ENCODE measurements at places on chromosomes 16 and 17.

DNA sequence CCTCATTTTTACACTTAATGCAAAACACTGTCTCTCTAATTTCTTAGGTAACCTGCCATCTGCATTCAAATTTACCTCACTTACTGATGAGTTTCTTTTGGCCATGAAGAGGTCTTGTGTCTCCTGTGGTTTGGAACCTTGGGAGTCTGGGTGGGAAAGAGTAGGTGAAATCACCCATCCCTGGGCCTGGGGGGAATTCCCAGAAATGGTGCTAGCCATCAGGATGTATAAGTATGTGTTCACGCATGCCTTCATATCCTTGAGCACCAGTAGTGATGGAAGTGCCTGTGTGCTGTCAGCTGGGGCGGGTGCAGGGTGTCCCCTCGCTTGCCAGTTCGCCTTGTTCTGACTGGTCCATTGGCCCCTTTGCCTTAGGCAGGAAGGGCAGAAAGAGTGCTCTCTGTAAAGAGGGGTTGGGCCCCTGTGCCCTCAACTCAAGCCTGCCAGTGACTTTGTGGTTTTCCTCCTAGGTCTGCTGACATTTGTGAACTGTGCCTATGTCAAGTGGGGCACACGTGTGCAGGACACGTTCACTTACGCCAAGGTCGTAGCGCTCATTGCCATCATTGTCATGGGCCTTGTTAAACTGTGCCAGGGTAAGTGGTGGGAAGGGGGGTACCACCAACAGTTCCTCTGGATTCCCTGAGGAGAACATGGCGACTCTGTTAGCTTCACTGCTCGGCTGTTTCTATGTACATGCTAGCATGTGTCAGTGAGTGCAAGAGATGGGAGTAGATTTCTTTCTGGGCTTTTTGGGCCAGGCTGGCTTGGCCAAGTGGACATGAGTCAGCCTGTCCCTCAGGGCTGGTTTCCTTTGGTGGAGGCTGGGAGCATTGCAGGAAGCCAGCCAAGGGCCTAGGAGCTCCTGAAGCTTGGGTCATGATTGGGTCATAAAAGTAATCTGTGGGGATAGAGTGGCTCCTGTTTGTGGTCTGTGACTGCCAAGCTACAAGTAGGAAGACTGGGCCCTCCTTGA is 23.2 kb downstream of the SLC7A6OS start:
- no peak for DNase-seq

GRCh38 chr16:68361485-68361884 is 50.7 kb downstream of the PRMT7 start:
- DNase-seq = no peak

- DNase-seq = no peak
Observed at GRCh38 chr17:82930043-82930923, 90.5 kb upstream of the ZNF750 start.

DNA sequence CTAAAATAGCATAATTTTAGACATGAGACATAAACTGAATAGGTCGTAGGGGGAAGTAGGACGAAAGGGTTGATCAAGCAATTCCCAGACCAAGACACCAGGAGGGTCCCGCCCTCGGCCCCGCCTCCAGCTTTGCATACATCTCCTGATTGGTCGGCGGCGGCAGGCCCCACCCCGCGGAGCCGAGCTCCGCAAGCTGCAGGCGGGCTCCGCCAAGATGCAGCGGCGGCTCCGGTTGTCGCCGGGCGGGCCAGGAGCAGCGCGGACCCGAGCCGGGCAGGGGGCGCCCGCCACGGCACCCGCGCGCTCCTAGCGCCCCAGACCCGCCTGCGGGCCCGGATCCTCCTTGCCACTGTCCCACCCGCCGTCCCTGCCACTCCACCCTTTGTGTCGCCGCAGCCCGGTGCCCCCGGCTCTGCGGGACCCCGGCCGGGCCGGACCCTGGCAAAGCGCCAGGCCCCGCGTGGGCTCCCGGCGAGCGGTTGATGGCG is at the start of gene CDR2L:
CDR2L (plus strand) TSS at position 215 of the 491 bp plus-strand sequence. CDS start 412 bp downstream, outside the sequence.
- peak; percentile 92 for DNase-seq

GRCh38 chr17:82414548-82415281 is 3.4 kb upstream of the HEXD start:
- peak; percentile 79 for DNase-seq

DNA sequence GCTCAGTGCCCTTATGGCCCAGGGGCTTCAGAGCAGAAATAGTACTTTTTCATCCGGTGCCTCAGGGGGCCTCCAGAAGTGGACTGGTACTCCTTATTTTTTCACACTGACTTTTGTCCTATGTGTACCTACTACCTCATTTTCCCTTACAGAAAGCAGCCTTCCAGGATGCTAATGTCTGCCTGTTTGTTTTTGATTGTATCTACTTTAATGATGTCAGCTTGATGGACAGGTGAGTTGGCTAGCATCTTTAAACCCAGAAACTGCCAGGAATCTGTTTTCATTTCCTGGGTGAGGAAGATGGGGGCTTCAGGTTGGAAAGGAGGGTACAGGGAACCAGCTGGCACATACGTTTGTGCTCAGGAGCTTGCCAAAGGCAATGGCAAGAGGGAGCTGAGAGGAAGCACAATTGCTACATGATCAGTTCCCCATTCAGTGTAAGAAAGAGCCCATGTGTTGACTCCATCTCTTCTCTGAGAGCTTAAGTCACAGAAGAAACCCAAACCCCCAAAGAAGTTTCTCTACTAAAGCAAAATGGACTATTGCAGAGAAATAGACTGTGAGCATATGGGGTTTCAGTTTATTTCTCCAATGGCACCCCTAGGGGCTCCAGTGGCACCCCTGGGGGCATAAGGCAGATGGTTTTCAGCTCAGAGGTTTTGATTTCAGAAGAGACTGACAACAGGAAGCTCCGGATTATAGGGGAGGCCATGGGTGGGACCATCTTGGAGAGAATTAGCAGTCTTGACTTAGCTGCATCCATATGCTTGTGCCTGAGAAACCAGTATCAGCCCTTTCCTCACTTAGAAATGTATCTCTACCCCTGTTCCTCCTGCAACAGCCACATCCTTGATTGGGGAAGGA is 16.3 kb downstream of the LIG3 start:
- no peak for DNase-seq
